Dermis blood vessel endothelial cell (primary cell): ENCODE measurements at places on chromosomes 4 and X. TPM values are rescaled to one million over a fixed set of nuclear protein-coding genes. Genes with fewer than 3 reads are reported as not detected.

GRCh38 chrX:94977562-94977961 lies 1303.6 kb downstream of the FAM133A start:
- no peak for DNase-seq

PPP2R3B gene
- total RNA-seq: 13.5 and 16.3 TPM in 2 replicates

GPC4 gene
- total RNA-seq: 0.14 and 0.34 TPM in 2 replicates

GRCh38 chrX:86579777-86580176 lies 431.5 kb downstream of the DACH2 start:
- no peak for DNase-seq

CDKL2 gene
- 0.14 and 0.34 TPM in 2 replicates for total RNA-seq

IL1RAPL1 gene
- total RNA-seq: not detected in 2 replicates

FAM47A gene
- total RNA-seq: not detected in 2 replicates

CHIC1 gene
- 11.9 and 13.2 TPM in 2 replicates for total RNA-seq

TMPRSS11A gene
- under 0.01 TPM in 1 of 2 replicates, not detected in the other for total RNA-seq

GRCh38 chr4:47824840-47825239 lies 13.0 kb downstream of the CORIN start:
- DNase-seq: no peak

SEC31A gene
- total RNA-seq: 246 and 316 TPM in 2 replicates

DNA sequence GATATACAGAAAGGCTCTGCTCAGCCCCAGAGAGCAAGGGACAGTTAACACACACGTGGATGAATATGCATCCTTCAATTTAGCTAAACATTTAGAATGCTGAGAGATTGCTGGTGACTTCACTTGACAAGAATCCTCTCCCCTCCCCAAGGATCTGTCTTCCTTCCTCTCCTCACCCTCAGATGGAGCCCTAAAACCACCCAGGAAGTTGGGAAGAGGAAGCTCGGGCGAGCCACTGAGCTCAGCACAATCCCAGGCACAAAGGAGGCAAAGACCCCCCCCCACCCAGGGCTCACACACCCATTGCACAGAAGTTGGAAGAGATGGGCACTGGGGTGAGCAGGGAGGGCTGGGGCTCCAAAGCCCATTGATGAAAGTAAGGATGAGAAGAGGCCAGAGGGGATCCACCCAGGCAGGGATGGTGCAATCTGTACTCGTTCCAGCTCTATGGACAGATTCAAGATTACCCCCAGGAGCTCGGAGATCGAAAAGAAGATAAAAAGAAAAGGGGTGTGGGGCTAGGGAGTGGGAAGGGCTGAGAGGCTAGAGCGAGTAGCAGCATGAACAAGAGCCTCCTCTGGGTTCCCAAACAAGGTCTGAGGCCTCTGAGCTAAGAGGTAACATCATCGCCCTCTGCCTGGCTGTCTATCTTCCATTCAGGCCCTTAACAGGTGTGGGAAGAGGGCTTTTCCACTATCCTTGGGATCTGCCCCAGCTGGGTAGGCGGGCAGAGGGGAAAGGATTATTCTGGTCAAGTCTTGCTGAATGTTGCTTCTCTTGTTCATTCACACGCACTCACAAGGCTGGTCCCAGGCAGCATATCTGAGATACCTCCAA lies 1.2 kb downstream of the TFE3 start:
- DNase-seq: peak; percentile 24

DNA sequence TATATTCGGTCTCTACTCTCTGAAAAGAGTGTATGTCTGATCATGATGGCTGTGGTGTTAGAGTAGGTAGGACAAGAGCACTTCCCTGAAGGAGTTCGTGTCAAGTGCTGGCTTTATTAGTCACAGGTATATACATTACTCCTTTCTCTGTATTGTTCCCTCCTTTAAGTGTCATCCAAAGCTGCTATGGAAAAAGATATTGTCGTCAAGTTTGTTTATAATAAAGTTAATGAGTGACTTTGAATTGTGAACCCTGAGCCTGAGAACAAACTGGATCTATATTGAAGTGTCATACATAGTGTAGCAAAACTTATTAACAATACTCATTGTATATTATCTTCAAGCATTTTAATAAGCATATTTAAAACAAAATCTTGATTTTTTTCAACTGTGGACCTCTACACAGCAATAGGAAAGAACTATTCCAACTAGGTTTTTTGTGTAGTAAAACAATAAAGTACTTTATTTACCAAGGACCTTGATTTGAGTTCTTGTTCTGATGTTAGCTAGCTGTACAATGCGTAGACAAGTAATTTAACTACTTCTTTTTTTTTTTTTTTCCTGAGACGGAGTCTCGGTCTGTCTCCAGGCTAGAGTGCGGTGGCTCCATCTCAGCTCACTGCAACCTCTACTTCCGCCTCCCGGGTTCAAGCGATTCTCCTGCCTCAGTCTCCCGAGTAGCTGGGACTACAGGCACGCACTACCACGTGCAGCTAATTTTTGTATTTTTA lies 177.7 kb downstream of the RAPGEF2 start:
- no peak for DNase-seq

- DNase-seq: no peak
These were observed 115.6 kb upstream of the DIAPH2 start for GRCh38 chrX:96569034-96569433.

DNA sequence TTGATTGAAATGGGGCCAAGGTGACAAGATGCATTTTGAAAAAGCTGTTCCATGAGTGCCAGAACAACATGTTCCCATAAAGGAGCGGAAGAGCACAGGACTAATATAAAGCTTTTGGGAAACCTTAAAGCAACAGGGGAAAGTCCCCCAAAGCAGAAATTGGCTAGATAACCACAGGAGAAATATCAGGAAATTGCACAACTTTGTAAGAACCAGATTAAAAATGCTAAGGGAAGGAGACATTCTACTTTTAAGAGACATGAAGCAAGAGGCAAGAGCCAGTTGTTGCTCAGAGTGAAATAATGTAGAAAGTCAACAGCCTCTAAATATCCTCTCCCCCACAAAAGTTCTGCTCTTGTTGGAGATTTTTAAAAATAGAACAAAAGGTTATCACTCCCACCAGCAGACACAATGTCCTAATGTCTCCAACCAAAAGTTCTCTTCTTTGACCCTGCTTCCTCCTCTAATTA lies 85.2 kb upstream of the LNX1 start:
- DNase-seq: peak; percentile 4

- DNase-seq: no peak
These were observed 42.4 kb downstream of the PPP3CA start for GRCh38 chr4:101304916-101305315.

CPLX1 gene
- 0.09 and 0.34 TPM in 2 replicates for total RNA-seq

GRCh38 chrX:13279279-13280018 lies 40.4 kb downstream of the ATXN3L start:
- DNase-seq: no peak

DNA sequence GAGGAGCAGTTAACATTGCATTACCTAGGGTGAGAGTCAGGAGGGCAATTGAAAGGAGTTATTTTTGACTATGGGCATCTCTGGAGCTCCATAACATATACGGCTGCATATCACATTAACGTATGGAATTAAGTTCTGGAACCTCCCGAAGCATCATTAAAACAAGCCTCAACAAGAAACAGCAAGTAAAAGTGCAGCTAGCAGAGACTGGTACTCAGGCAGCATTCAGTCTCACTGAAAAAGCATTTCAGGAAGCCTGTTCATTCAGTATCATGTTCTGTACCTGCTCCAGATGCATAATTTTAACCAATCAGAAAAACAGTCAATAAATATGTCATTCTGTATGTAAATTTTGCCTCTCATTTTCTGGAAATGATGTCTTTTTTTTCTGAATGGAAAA lies 299.6 kb downstream of the EPHA5 start:
- no peak for DNase-seq

- no peak for DNase-seq
These were observed 36.4 kb upstream of the PPA2 start for GRCh38 chr4:105510245-105510644.

GRCh38 chr4:169909897-169910296 lies 116.3 kb downstream of the MFAP3L start:
- no peak for DNase-seq
